ENCODE measurements at places on chromosomes 1 and 21.
A peak's percentile ranks its signal among the peaks of the same experiment; 100 is the strongest.

- DNase-seq = no peak
Measured at GRCh38 chr1:37137601-37138000, 103.3 kb upstream of the GRIK3 start.

- DNase-seq = no peak
Measured at GRCh38 chr21:34526618-34527290, 14.7 kb upstream of the KCNE1 start.

- DNase-seq = no peak
Measured at GRCh38 chr1:12502336-12503109, 115.5 kb downstream of the DHRS3 start.

DNA sequence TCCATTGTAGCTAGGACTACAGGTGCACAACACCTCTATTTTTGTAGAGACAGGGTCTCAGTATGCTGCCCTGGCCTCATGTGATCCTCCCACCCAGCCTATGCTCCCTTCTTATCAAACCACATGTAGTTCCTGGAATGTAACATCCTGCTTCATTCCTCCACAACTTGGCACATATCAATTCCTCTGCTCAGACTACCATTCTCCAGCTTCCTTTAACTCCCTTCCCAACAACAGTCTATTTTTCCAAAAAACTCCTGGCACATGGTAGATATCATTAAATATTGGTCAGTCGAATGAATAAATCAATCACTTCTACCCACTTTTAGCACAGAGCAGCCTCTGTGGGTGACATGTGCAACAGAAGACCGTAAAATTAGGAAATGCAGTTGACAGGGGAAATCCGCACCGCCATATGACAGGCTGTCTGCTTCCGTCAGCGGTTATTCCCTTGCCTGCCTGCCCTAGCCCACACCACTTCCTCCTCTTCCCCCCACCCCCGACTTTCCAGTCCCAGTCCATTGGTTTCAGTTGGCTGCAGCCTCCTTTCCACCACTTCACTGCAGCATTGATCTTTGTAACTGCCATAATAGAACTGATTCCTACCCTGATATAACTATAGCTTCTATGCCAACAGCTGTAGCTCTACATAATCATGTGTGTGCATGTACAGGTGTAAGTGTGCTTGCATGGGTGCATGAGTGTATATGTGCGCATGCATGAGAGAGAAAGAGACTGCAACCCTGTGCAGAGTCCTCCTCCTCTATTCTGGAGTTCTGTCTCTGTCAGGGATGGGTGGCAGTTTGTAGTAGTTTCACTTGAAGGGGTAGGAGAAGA, 6.8 kb upstream of the AKR1A1 start:
- DNase-seq = no peak

- peak; percentile 30 for DNase-seq
Measured at GRCh38 chr1:234727018-234727940, 117.3 kb upstream of the IRF2BP2 start.

- no peak for DNase-seq
Measured at GRCh38 chr1:106613068-106613467, 443.4 kb upstream of the PRMT6 start.

- DNase-seq = no peak
Measured at GRCh38 chr1:167294528-167294927, 73.8 kb downstream of the POU2F1 start.

DNA sequence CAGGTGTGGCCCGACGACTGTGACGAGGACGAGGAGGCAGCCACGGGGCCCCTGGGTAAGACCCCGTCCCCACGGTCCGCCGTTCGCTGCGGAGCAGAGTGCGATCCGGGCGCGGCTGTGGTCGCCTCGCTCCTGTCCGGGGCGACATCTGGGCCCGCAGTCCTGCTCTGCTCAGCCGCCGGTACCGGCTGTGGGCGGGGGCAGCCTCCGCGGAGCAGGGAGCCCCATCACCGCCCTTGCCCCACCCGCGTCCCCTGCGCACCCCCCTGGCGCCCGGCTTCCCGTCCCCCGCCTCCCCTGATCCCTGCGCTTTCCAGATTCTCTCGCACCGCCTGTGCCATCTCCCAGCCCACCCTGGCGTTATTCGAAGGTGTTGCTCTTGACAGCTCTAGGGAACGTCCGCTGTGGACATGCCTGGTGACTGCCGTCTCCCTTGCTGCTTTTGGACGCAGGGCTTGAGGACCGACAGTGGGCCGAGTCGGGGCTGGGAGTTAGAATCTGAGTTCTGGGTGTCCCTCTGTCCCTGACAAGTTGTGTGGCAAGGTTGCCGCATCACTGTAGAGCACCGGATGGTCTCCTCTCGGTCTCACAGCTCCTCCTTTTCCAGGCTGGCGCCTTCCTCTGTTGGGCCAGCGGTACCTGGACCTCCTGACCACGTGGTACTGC, 596 bp downstream of the TOR3A start:
- DNase-seq = peak; percentile 39
